Neural crest cell (in vitro differentiated cells): ENCODE measurements at places on chromosomes 1 and 21.

DNA sequence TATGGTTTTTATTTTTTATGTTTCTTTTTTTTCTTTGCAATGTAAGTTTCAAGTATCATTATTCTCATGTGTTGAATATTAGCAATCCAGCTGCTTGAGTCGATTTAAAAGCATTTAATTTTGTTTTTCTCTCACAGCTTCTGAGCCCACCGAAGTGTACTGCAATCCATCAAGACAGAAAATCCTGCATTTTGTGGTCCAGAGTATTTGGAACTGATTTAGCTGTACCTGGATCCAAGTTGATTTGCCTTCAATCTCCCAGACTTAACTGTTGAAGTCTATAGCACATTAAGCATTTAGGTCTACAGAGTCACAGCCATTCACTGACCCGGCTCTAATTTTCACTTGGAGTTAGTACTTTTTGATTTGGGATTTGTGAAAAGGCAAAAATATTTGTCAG, 622.9 kb upstream of the ADAMTS5 start:
- no peak for DNase-seq

DNA sequence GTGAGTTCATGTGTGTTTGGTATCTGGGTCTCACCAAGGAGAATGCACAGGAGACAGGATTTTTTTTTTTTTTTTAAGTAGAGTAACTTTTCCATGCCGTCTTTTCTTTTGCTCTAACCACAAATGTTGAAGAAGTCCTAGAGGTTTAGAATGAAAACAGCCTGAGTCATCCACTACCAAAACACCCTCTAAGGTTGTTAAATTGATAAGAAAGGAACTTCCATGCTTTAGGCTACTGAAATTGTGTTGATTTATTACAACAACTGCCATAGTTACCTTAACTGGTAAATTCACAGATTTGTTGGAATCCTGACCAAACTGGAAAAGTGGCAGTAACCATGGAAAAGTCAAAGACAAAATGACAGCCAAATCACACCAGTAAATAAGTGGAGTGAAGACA, 375.6 kb downstream of the AMY1C start:
- DNase-seq = no peak

DNA sequence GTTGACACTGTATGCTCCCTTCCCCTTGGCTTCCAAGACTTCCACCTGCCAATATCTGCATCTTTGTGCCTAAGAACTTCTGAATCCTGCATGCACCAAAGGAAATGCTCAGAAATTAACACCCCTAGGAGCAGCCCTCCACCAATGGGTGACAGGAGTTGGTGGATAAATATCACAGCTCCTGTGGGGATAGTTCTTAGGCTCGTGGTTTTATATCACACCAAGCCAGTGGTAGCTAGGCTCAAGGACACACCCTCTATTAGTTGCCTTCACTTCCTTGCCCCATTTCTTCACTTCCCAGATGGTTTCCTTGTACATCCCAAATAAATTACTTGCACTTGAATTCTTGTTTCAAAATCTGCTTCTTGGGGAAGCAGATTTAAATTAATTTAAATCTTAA, 16.9 kb upstream of the CDC14A start:
- no peak for DNase-seq

- no peak for DNase-seq
Measured at GRCh38 chr1:234997896-234998741, 130.5 kb downstream of the TOMM20 start.

- DNase-seq = no peak
Measured at GRCh38 chr1:46211051-46211450, 7.9 kb downstream of the LURAP1 start.

GRCh38 chr1:17646444-17647280, 107.2 kb downstream of the ARHGEF10L start:
- no peak for DNase-seq

DNA sequence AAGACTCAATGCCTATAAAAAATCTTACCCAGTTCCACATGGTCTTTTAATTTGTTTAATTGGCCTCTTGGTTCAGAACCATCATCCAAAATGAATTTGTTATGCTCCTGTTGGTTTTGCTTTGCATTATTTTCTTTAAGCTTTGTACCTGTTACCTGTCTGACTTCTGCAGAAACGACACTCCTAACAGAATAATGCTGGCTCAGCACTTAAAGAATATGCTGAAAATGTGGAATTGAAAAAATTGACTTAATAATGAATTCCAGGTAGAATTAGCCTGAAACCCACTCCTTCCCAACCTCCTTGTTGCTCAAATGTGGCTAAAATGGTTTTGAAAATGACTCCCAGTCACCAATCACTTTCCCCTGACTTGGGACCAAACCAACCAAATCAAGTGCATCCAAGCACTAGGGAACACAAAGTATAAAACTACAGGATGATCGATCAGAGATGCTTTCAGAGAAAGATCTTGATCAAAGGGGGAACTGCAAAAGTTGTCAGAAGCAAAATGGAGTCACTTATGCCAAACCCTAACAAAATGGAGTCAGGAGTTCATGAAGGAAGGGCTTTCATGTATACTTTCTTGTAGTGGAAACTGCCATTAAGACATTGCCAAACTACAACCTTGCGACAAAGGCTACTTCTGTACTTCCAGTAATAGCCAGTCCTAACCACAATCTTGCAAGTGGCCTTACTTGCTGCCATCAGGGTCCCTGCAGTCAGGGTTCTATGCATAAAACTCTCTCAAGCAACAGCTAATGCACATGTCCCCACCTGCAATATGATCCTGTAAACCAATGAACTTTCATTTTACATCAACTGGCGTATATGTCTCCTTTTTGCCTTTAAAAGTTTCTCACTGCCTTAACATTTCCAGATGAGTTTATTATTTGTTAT, 5.4 kb downstream of the GBP7 start:
- DNase-seq = no peak

GRCh38 chr1:105626276-105626987, 1430.0 kb upstream of the PRMT6 start:
- no peak for DNase-seq

GRCh38 chr1:170356585-170356984, 175.4 kb upstream of the GORAB start:
- no peak for DNase-seq

DNA sequence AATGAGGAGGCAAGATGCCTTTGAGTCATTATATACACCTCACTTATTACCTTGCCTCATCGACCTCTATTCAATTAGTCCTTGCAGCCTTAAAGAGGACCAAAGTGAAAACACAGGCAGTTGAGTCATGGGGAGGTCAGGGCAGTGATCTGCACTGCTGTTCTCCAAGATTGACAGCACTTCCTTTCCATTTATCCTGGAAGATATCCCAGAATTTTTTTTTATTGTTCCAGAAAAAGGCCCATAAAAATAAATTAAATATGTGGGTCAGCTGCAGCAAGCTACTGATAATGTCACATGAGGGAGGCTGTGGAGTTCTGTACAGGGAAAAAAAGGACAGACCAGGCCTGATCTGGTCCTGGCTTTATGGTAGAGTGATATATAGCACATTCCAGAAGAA, 33.2 kb upstream of the CDC42BPA start:
- no peak for DNase-seq

DNA sequence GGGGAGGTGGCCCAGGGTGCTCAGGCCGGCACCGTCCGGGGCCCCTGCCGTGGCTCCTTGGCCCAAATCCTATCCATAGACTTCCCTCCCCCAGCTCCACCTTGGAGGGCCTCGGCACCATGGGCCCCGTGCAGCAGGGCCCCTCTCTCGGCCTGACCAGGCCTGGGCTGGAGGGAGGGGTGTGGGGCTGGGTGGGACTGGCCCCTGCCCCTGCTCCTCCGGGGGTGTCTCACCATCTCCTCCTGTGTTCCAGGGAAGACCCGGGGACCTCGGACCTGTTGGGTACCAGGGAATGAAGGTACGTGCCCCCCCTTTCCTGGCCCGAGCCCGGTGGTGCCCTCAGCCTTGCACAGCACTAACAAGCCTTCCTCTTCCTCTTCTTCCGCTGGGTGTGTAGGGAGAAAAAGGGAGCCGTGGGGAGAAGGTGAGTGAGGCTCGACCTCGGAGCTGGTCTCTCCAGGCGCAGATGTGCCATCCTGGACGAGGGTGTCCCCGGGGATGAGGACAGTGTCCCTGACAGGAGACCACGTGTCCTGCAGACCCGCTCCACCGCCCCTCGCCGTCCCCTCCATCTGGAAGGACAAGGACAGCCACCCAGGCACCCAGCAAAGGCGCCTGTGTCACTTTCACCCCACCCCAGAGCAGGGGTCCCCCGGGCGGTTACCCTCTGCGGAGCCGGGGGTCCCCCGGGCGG, 7.9 kb downstream of the COL6A1 start:
- DNase-seq = no peak

DNA sequence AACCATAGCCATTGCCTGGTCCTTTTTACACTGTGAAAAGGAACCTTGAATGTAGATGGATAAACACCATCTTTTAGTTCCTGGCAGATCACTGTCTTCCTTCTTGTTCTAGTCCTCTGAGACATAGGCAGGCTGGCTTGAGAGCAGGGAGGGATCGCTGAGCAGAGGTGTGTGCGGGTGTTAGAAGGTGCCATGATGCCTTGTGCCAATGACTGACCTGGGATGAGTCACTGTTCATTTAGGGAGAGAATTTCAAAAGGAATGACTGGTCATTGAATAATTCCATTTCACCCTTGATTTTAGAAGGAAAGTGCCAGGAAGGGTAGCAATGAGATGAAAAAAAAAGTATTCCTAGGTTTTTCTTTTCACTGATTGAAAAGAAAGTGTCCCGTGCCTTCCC, 383.9 kb downstream of the KIF26B start:
- no peak for DNase-seq

GRCh38 chr1:214793708-214794107, 190.7 kb downstream of the CENPF start:
- no peak for DNase-seq

- DNase-seq = no peak
Measured at GRCh38 chr1:6425658-6426057, 1.1 kb downstream of the ESPN start.

GRCh38 chr1:22107126-22107525, 35.8 kb downstream of the WNT4 start:
- DNase-seq = no peak

DNA sequence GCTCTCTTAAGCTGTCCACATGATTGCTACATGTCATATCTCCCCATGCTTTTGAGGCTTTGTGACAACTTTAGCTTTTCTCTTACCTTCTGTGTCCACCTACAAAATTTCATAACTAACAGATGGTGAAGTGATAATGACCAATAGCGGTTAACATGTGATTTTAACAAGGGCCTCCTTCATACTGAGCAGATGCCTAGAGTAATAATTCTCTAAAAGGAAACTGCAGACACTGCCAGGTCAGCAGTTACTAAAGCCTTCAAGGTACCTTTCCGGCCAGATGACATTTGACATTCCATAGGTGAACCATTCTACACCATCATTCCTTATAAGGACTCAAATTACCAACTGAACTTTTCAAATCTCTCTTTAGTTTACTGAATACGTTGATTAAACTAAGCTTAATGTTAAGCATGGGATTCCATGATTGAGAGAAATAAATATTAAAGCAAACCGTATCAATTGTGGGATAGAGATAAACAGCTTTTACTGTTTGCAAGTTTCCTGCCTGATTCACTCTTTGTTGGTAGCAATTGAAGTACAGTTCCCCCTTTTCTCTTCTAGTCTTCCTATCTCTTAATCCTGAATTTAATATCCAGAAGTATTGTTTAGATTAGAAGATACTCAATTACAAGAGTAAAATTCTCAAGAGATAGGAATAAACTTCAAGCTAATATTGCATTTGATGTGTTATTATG, 205.1 kb downstream of the PLA2G4A start:
- no peak for DNase-seq

DNA sequence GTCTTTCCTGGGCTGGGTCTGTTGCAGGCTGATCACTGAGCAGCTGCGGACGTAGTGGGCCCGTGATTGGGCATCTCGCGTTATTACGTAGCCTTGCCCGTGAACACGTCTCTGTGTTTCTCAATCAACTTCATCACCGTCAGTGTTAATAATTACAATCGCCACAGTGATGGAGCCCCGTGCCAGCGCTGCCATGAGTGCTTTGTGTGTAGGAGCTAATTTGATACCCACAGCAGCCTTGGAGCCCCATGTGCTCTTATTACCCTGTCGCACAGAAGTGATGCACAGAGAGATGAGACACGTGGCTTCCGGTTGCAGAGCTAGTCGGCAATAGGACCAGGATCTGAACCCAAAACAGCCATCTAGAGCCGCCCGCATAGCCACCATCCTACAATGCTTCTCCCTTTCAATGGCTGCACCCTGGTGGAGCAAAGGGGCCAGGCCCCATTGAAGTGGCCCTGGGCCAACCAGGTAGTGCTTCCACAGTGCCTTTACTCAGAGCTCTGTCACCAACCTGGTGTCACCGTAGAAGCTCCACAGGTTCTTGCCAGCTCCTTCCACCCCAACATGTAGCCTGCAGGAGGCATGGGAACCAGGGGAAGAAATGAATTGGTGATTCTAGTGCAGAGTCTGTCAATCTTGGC, 398.5 kb upstream of the VAMP3 start:
- DNase-seq = no peak

- peak; percentile 42 for DNase-seq
Measured at GRCh38 chr1:165928075-165928731, 100.8 kb downstream of the UCK2 start.

DNA sequence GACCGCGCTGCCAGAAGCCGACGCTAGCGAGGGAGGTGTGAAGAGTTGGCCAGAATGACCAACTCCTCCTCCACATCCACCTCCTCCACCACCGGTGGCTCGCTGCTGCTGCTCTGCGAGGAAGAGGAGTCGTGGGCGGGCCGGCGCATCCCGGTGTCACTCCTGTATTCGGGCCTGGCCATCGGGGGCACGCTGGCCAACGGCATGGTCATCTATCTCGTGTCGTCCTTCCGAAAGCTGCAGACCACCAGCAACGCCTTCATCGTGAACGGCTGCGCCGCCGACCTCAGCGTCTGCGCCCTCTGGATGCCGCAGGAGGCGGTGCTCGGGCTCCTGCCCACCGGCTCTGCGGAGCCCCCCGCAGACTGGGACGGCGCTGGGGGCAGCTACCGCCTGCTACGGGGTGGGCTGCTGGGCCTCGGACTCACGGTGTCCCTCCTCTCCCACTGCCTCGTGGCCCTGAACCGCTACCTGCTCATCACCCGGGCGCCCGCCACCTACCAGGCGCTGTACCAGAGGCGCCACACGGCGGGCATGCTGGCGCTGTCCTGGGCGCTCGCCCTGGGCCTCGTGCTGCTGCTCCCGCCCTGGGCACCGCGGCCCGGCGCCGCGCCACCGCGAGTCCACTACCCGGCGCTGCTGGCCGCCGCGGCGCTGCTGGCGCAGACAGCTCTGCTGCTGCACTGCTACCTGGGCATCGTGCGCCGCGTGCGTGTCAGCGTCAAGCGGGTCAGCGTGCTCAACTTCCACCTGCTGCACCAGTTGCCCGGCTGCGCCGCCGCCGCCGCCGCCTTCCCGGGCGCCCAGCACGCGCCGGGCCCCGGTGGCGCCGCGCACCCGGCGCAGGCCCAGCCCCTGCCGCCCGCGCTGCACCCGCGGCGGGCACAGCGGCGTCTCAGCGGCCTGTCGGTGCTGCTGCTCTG, 1.2 kb downstream of the GPR88 start:
- DNase-seq = peak; percentile 41
